Left kidney (tissue), 8 donors: ENCODE measurements at places on chromosomes 2 and 18. TPM values are rescaled to one million over a fixed set of nuclear protein-coding genes. Genes with fewer than 3 reads are reported as not detected.

CGREF1 gene
- 5.4 TPM for polyA plus RNA-seq

FBXO11 gene
- 106 TPM for polyA plus RNA-seq

ORMDL1 gene
- 123 TPM for polyA plus RNA-seq

FEV gene
- not detected for polyA plus RNA-seq

SIGLEC15 gene
- polyA plus RNA-seq = 0.50 TPM

SOCS6 gene
- polyA plus RNA-seq = 34.0 TPM

CCNYL1 gene
- 24.3 TPM for polyA plus RNA-seq
